GM23248 (cell line): ENCODE measurements at places on chromosomes 11 and 22.

DNA sequence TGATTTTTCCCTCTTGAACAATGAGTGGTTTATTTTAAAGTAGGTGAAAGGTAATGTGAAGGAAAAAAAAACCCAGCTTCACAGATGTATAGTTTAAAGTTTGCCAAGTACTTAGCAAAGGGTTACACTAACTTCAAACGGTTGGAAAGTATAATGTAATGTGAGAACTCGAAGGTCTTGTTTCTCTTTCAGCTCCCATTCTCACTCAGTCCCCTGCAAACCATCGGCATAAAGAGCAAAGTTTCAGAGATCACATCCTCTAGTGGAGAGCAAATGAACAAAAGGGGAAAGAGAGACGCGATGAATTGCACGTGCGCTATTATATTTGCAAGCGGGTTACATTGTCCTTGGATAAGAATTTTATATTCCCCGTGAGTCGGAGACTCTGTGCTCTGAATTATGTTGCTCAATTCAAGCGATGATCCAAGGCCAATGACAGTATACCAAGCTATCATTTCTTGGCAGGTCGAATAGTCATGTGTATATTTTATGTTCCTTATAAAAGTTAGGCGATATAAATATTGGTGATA lies 37.6 kb upstream of the BIRC3 start:
- DNase-seq, result peak; percentile 61

- DNase-seq, result no peak
Measured at GRCh38 chr11:4180441-4181183, 86.0 kb downstream of the RRM1 start.

DNA sequence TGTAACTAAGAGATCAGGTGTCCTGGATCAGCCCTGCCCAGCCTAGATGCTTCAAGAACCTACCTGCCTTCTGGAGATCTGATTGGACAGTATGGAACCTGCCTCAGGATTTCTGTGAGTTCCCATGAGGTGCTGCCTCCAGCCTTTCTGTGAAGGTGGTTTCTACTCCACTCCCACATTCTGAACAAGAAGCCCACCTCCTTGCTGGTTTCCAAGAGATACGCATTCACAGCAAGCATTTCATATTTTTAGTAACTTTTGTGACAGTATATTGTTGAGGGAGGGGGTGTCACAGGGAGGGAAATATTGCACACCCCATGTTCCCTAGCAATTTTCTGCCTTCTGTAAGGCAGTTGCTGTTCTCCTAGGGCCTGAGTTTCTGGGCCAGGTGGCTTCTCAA lies 204.4 kb downstream of the NAV2 start:
- no peak for DNase-seq

DNA sequence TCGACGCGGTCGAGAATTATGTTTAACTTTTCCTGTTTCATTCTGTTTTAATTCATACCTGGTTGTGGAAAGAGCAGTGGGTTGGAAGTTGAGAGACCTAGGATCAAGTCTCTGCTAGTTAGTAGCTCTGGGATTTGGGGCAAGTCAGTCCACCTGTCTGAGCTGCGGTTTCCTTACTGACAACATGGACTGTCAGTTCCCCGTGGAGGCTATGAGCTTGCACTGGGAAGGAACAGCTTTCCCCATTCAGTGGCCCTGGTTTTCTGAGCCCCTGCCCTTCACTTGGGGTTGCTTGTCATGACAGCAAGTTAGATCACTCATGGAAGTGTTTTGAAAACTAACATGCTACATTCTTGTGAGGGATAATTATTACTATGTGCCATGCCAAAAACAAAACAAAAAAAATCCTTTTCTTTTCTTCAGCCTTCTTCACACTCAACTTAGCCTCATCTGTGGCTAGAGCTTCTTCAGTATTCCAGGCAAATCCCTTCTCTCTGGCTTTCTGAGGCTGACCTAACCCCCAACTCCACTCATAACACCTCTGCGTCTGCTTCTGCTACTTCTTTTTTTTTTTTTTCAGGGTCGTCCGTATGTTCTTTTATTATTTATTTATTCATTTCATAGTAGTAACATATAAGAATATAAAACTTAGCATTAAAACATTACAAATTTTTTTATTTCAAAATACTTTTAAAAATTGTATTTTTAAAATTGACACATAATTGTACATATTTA lies 43.0 kb upstream of the ZBED5 start:
- DNase-seq, result peak; percentile 54

DNA sequence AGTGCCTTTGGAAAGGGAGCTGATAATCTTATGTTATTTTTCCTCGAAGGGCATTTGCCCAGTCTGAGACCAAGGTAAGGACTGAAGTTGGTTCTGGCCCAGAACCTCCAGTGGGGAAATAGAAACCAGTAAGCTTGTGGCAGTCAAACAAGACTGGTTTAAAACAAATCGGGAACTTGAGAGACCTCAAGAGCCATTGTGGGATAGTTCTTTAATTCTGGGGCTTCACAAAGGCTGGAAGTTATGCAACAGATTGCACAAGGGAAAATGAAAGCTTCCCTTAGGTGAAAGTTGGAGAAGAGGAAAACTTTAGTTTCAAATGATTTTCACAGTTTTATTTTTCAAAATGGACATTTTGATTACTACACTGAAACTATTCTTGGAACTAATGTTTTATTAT lies 33.5 kb upstream of the RAB38 start:
- peak; percentile 3 for DNase-seq
